ENCODE measurements at places on chromosomes 3 and 15. TPM values are rescaled to one million over a fixed set of nuclear protein-coding genes. Genes with fewer than 3 reads are reported as not detected.

GRCh38 chr3:52447512-52448355 is 2.8 kb upstream of the SEMA3G start:
- no peak overlapping the region for H3K27ac ChIP-seq
- no peaks in the 10 kb centered on the region for H3K36me3 ChIP-seq
- no peak for DNase-seq

DNA sequence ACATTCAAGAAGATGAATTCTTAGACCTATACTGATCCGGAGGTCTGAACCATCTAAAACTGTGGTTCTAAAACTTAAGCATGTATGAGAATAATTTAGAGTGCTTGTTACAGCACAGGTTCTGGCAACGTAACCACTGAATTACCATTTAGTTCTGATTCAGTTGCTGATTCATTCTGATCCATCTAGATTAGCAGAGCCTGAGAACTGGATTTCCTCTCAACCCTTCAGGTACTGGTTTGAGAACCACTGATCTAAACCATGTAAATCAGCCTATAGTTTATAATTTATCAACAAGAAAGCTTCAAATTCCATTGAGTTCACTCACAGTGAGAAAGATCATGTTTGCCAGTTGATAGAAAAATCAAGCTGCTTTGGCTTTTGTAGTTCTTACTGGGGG is 1001.1 kb upstream of the EPHA6 start:
- H3K4me1 ChIP-seq = no peaks in the 10 kb centered on the region
- H3K4me3 ChIP-seq = no peak overlapping the region
- DNase-seq = no peak
- no peaks in the 10 kb centered on the region for H3K36me3 ChIP-seq

- H3K27ac ChIP-seq = no peak overlapping the region
- no peaks in the 10 kb centered on the region for H3K27me3 ChIP-seq
- H3K4me3 ChIP-seq = no peak overlapping the region
- H3K36me3 ChIP-seq = no peaks in the 10 kb centered on the region
These were observed 75.9 kb upstream of the FGF12 start for GRCh38 chr3:192802957-192803899.

DNA sequence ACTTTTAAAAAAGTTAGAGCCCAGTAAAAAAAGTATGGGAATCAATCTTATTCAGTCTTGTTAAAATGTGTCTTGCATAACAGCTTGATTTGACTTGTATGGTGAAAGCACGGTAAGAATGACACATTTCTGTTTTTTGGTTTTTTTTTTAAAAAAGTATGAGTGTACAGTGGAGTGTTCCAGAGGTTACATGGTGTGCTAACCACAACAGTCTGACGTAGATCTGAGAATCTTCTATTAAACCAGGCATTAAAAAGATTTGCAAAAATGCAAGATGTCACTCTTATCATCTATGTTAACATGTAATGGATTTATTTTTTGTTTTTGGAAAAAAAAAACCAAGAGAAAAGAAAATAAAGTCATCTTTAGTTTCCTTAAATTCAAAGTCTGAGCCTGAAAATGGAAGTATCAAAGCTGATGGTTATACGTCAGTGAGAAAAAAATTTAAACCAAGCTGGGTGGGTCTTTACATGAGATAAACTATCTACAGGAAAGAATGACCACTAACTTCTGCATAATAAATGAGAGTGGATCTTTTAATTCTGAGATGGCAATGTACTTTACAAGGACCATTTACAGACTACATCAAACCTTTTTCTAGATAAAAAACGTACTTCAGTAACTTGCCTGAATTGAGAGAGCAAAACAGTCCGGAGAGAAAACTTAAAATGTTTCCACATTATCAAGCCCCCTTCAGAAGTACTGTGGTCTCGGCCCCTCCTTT is 1.6 kb downstream of the GABPB1 start:
- H3K36me3 ChIP-seq = no peaks in the 10 kb centered on the region
- peak; percentile 23 for DNase-seq
- peak overlapping the region; percentile 100 for H3K4me3 ChIP-seq
- H3K27ac ChIP-seq = peak overlapping the region; percentile 100

GRCh38 chr15:66291816-66292570 is 1.4 kb upstream of the DIS3L start:
- no peaks in the 10 kb centered on the region for H3K4me1 ChIP-seq
- H3K27ac ChIP-seq = no peak overlapping the region
- no peak overlapping the region for H3K4me3 ChIP-seq
- DNase-seq = peak; percentile 15
- H3K36me3 ChIP-seq = no peaks in the 10 kb centered on the region

DNA sequence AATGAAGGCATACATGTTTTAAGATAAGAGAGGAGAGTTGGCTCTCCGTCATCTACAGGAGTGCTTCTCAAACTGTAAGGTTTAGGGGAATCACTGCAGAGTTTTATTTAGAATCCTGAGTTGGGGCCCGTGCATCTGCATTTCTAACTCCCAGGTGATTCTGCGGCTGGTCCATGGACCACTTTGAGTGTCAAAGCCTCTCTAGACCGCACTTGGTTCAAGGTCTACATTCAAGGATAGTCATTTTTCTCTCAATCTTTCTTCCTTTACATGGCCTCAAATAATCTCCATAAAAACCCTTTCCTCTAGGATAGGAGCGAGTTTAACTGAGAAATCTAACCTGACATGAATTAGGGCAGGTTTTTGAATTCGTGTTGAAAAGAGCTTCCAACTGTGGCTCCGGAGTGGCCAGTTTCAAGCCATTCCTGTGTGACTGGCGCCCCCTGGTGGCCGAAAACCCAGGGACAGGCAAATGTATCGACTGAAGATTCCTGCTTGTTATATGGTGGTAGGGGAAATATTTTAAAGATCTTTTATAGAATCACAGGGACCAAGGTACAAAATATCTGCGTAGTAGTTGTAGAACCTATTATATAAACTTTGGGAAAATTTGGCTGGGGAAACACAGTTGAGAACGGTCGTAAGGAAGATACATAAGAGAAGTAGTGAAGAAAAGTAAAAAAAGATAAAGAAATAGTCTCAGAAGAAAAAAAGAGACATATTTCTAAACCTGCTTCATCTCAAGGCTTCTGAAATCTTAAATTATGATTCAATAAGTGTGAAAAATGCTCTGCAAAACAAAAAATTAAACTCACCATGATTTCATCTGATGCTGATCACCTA is 11.9 kb downstream of the GABRR3 start:
- no peaks in the 10 kb centered on the region for H3K36me3 ChIP-seq
- no peak overlapping the region for H3K27ac ChIP-seq
- H3K27me3 ChIP-seq = no peaks in the 10 kb centered on the region
- no peak overlapping the region for H3K4me3 ChIP-seq
- H3K4me1 ChIP-seq = no peaks in the 10 kb centered on the region
- DNase-seq = peak; percentile 92

GRCh38 chr15:25469377-25469776 is 30.6 kb upstream of the UBE3A start:
- H3K27ac ChIP-seq = no peak overlapping the region
- peaks cover 2% of the 10 kb centered on the region for H3K4me1 ChIP-seq
- H3K36me3 ChIP-seq = no peaks in the 10 kb centered on the region
- no peak for DNase-seq

ZBED2 gene
- 0.66 TPM for total RNA-seq

KAT2B gene
- 30.1 TPM for total RNA-seq
